ENCODE measurements at places on chromosomes 7 and 10.

DNA sequence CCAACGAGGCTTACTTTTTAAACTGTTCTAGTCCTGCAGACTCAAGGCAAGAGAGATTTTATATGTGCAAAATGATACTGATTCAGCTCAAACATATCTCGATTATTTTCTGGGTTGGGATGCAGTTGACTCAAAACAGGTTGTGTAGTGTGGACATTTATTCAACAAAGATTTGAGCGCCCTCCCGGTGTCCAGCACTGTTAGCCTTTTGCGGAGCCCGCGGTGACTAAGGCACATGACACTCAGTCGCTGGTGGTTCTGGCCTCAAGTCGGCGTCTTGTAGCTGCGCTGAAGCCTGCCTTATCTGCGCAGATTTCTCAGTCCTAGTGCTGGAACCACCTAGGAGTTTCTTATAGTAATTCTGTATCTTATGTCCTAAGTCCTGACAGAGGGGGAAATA is 938 bp upstream of the CADPS2 start:
- peak; percentile 89 for DNase-seq

DNA sequence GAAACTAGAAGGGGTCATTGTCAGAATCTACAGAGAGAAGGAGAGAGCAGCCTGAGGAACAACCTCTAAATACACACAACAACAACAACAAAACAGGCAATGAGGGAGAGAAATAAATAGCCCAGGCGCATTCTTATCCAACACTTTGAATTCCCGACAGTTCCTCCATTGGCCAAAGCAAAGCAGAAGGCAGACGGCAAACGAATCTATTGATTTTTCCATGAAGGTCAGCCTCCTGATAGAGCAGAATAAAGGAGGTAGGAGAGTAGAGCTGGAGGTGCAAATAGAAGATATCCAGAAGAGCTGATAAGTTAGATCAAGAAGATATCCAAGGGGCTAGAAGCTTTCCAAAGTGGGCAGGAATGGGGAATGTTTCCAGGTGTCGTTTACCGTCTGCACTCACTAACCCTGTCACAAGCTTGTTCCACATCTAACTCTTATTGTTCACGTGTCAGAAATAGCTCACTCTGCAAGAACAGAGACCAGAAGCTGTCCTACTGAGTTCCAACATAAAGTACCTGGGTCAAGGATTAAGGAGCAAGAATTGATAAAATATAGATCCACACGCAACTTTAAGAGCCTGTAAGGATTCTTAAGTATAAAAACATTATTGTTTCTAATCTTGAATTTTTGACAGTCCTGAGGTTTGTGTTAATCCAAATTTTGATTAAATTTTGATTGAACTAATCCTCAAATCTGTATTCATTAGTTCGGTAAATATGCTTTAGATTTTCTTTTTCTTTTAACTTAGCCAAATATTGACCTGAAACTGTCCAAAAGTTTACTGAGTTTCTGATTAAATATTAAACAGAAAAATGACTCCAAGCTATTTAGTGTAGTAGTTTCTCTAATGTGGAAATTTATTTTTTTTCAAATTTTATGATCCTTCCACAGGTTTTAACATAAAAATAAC is 45.7 kb downstream of the PTN start:
- DNase-seq, result no peak

GRCh38 chr10:21535494-21535965 is 1.5 kb downstream of the MLLT10 start:
- DNase-seq, result no peak

DNA sequence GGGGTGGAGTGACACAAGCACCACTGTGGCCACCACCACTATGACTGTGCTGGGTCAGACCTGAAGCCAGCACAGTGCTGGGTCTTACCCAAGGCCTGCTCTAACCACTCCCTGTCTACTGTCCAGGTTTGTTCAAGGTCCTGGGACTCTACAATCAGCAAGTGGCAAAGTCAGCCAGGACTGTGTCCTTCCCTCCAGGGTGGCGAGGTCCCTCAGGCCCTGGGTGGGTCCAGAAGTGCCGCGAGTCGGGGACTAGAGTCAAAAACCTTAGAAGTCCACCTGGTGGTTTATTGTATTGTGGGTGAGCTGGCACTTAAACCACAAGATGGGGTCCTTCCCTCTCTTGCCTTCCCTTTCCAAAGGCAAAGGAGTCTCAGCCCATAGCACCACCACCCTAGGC is 30.8 kb upstream of the AGR3 start:
- DNase-seq, result no peak

- DNase-seq, result peak; percentile 79
Measured at GRCh38 chr7:19116121-19117090, 1.0 kb downstream of the TWIST1 start.

Measured in aorta (tissue), 5 donors.